ENCODE measurements at places on chromosomes 4 and X.
A peak's percentile ranks its signal among the peaks of the same experiment; 100 is the strongest.

DNA sequence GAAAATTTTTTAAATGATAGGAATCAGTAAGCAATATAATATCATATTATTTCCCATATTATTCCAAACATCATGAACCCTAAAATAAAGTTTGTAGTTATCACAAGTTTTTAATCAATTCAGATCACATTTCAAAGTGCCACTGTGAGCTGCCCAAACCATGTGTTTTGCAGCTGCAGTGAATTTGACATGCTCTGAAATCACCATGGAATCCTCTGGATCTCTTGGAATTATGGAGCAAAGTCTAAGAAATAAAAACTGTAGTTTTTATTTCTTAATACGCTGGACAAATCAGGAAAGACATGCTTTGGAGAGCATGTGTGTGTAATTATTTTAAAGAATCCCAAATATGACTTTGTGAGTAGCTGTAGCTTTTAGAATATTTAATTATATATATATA is 262.7 kb downstream of the ANKRD50 start:
- no peak for DNase-seq

- no peak for DNase-seq
These were observed 176.2 kb downstream of the FSTL5 start for GRCh38 chr4:161987611-161988010.

DNA sequence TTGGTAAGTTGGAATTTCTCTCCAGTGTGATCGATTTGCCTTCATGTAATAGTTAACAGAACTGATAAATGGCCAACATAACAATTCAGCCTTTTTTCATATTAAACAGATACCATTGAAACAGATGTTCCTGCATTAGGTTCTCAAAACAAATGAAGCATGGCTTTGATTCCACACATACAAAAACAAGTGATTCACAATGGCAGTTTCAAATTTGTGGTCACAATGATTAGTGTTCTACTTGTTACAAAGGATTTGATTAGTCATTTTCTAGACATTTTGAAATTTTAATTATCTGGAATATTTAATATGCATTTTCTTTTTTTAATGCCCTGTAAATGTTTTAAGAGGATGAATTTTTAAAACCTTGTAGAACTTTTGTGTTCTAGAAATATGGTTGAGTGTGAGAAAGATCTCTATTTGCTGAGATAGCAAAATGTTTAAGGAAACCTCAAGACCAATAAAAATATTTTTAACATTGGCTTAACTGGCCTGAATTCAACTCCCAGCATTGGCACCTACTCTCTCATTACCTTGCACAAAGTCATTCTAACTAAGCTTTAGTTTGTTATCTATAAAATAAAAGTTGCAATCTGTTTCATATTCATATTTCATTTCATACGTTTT is 18.9 kb upstream of the GLRA3 start:
- DNase-seq: no peak

DNA sequence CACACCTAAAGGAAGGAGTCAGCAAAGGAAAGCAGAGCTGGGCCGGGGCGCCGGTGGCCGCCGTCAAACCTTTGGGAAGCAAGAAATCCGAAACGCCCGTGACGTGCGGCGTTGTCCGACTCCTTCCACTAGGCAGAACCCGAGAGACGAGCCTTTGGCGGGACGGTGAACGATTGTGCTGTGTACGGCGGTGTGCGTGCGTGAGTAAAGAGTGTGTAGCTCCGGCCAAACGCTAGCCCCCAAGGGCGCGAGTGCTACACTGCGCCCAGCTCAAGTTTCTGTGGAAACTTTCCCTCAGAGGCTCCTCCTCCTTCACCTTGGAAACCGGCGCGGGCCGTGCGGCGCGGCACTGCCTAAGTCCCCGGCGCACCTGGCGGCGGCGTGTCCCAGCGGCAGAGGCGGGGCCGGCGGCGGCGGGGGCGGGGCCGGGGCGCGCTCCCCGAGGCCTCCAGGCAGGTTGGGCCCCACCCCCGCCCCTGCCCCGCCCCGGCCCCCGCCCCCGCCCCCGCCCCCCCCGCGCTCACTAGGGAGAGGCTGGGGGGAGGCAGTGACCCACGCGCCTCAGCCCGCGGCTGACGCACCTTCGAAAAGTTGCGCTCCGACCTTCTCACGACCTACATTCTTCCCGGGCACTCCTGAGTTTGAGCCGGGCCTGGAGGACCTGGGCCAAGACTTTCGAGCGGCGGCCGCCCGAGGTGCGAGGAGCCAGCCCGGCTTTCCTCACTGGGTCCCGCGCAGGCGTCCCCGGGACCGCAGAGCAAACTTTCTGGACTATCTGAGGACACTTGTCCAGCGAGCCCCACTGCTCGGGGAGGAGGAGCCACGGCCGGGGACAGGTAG is at the start of gene FHIP1A:
Gene FHIP1A, plus strand, starts transcription at position 547 of the 840 bp plus-strand sequence. CDS start 157,084 bp downstream, outside the sequence.
- DNase-seq: peak; percentile 83

- DNase-seq: no peak
These were observed 21.7 kb downstream of the RBPJ start for GRCh38 chr4:26342328-26343037.

GRCh38 chr4:30413915-30414314 is 306.3 kb upstream of the PCDH7 start:
- DNase-seq: no peak

Data from CD4-positive, alpha-beta T cell treated with Interleukin-2 at 100 ng/mL for 4 hours (primary cell).